ENCODE measurements at places on chromosomes 11 and 22.

GRCh38 chr22:31210556-31211421 is 1.3 kb upstream of the LIMK2 start:
- DNase-seq: peak; percentile 14

DNA sequence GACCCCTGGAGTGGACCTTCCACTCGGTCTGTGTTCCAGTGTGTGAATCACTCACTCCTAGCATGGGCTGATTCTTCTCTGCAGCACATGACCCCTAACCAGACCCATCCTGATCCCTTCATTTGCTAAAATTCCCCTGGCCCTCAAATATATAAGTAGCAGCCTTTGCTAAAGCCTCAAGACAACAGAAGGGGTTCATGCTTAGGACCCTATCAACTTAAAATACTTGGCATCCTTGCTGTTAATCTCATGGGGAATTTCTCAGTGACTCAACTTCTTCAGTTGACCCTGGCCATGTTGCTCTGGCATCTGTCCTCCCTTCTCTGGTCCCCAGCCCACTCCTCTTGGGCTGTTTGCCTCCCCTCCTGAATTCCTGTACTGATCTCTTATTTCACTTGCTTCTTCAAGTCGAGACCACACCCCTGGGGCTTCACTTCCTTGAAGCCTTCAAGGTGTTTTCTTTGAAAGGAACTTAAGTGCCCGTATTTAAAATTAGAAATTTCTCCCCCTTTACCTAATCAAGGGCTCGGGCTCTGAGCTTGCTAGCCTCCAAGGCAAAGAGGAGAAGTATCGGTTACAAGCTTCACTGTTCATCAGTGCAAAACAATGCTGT is 23.6 kb downstream of the NNMT start:
- no peak for DNase-seq

DNA sequence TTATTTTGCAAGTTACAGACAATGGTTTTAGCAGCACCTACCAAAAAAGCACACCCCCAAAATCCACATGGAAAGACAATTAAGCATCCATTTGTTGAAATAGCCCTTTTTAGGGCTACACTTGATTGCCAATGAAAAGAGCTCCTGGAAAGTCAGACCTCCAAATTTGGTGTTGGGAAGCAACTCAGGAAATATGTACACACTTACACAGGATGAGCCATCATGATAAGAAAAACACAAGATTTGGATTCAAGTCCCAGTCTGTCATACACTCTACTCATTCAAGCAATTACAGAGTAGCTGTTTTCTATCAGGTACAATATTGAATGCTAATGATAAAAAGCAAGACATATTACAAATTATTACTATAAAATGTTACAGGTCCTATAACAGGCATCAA is 31.5 kb downstream of the FAM168A start:
- no peak for DNase-seq

- no peak for DNase-seq
Measured at GRCh38 chr11:130707217-130707616, 209.1 kb downstream of the SNX19 start.

- DNase-seq: peak; percentile 27
Measured at GRCh38 chr22:20750461-20751184, 23.3 kb upstream of the SERPIND1 start.

- peak; percentile 30 for DNase-seq
Measured at GRCh38 chr11:16935518-16936302, 78.5 kb downstream of the PLEKHA7 start.

- no peak for DNase-seq
Measured at GRCh38 chr11:127061947-127062346, 61.4 kb upstream of the KIRREL3 start.

GRCh38 chr11:34309965-34310364 is 47.8 kb downstream of the ABTB2 start:
- no peak for DNase-seq

DNA sequence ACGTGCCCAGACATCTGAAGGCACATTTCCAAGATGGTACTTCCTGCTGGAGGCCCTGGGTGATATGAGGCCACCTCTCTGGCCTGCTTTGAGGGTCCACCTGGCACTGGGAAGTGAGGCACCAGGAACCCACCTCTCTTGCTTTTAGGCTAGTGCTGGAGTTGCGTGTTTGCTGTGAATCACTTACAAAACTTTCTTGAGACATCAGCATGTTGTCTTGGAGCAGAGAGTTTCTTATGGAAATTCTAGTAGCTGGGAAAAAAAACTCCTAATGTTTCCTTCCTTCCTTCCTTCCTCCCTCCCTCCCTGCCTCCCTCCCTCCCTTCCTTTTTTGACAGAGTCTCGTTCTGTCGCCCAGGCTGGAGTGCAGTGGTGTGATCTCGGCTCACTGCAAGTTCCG is 341.3 kb downstream of the MIAT start:
- no peak for DNase-seq

- no peak for DNase-seq
Measured at GRCh38 chr11:36030731-36031281, 86.9 kb downstream of the LDLRAD3 start.

- no peak for DNase-seq
Measured at GRCh38 chr22:49727191-49727880, 100.3 kb downstream of the BRD1 start.

DNA sequence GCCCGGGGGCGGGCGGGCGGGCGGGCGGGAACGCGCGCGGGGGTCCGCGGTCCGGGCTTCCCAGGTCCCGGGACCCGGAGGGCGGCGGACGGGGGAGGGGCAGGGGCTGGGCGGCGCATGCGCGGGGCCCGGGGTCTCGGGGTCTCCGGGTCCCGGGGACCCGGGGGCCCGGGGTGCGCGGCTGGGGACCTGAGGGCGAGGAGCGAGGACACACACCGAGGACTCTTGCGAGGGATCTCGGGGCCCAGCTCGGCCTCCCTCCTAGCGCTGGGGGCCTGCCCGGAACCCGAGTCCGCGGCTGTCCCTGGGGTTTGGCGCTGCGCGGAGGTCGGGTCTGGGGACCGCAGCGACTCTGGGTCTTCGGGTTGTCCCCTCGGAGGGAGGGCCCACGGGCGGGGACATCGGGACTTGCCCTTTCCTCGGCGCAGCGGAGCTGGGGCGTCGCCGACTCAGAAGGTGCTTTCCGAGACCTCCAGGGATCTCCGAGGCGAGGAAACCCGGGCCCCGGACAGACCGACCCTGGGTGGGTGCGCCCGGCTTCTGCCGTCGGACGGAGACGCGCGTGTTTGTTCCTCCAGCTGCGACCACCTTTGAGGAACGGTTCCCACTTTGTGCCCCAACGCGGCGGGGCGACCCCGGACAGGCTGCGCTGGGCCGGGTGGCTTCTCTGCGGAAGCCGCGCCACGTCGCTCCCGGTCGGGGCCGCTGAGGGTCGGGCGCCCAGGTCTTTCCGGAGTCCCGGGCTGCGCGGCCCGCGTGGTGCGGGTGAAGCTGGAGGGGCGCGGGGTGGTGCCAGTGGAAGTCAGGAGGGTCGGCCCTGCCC is 540 bp downstream of the PPARA start:
- DNase-seq: peak; percentile 57

- no peak for DNase-seq
Measured at GRCh38 chr22:26646158-26646557, 11.2 kb upstream of the MIAT start.

DNA sequence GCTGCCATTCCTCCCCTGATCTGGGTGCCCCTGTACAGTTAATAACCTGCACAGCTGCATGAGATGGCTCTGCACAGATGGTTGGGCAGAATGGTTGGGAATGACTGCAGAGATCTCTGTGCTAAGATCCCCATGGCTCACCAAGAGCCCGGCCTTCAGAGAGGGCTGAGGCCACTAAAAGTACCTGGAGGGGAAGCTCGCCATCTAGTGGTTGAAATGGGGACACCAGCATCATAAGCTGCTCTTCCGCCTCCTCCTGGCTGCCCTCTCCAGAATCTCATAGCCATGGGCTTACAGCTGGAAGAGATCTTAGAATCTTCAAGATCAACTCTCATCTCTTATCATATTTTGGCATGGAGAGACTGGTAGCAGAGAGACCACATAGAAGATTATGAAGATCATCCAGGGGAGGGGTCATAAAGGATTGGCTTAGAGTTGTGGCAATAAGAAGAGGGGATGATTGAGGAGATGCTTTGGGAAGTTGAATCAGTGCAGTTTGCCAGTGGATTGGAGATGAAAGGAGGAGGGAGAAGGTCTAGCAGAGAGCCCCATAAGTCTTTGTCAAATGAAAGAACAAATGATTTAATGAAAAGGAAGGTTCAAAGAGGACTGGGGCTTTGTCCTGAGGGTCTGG is 22.0 kb upstream of the TLCD5 start:
- peak; percentile 72 for DNase-seq

- no peak for DNase-seq
Measured at GRCh38 chr11:64854157-64854533, 9.7 kb upstream of the CDC42BPG start.

- peak; percentile 87 for DNase-seq
Measured at GRCh38 chr22:20117633-20118299, 740 bp upstream of the TRMT2A start.

GRCh38 chr22:30413745-30414524 is 11.6 kb upstream of the MTFP1 start:
- no peak for DNase-seq

GRCh38 chr11:24683583-24683982 is 186.7 kb downstream of the LUZP2 start:
- no peak for DNase-seq

DNA sequence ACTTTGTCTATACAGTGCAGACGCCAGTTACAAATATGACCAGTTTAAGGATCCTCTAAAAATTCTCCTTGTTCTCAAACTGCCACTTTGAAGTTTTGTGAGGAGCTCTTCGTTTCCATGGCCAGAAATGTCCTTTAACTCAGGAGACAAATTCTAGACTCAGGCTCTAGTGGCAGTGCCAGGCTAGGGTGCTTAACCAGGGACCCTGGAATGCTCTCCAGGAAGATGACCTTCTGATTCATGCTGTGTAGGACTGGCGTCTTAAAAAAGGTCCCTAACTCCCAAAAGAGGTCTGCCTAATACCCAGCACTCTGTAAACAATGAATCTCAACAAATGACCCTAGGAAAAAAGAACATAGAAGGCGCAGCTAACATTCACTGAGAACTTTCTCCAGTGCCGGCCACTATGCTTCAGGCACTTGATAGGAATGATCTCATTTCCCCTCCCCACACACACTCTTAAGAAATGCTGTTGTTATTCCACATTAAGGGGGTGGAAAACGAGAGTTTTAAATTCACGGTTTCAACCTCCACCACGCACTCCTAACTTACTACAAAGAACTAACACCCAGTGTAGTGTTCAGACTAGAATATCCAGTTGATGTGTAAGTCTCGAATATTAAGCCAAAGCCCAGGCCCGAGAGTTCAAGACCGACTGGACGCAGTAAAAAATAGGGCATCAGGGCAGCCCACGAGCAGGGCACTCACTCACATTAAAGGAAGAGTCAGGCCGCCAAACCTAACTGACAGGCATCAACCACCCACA is 747 bp downstream of the NXF1 start:
- peak; percentile 46 for DNase-seq

DNA sequence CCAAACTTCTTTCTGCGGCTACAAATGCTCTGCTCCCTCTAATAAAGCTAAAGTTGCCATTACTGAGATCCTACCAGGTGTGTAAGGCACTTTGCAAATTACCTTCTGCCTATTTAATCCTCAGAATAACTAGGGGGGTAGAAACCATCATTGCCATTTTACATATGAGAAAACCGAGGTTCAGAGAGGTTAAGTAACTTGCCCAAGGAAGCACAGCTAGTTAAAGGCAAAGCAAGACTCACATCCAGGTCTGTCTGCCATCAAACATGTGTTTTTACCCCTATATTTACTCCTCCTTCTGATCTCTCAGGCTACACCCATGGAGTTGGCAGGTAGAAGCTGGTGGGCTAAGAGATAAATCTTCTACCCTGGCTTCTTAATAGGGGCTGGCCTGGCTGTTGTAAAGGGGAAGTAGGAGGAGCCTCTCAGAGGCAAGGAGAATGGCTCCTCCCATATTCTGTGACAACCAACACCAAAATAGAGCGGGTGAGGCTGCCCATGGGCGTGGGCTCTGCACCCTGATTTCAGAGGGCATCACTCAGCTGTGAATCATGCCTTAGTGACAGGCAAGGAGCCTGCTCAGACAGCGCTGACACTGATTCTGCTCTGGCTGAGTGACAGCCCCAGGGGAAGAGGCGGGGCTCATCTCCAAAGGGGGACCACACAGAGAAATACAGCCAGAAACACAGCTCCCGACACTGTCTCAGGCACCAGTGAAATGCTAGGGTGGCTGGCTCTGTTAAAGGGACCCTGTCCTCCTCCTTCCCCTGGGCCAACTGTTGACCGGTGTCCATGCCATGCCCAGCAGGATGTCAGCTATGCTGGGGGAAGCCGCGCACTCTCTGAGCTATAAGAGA is 106.8 kb downstream of the ABTB2 start:
- DNase-seq: peak; percentile 69

All from stimulated activated CD4-positive, alpha-beta T cell treated with anti-CD3 and anti-CD28 coated beads, Interleukin-4, amount 100 ng/mL, for 24 hours (primary cell).